ENCODE measurements at places on chromosomes 12 and 14.

DNA sequence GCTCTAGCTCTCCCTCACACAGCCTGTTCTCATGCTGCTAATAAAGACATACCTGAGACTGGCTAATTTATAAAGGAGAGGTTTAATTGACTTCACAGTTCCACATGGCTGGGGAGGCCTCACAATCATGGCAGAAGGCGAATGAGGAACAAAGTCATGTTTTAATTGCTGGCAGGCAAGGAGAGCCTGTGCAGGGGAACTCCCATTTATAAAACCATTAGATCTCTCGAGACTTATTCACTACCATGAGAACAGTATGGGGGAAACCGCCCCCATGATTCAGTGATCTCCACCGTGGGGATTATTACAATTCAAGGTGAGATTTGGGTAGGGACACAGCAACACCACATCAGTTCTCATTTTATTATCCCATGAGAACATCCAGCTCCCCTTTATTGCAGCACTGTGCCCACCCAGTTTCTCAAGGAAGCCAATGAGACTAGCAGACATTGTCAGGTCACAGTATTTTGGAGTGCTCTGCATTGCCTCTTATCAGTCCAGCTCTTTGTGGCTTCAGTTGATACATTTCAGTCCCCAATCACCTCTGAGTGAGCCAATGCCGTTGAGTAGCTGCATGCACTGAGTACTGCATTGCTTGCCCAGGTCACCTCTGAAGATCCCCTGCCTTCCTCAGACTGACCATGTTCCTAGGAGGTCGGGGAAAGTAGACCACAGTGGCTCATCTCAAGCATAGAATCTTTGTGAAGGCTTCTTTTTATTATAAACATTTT is 131.2 kb downstream of the CRADD start:
- no peak for DNase-seq

DNA sequence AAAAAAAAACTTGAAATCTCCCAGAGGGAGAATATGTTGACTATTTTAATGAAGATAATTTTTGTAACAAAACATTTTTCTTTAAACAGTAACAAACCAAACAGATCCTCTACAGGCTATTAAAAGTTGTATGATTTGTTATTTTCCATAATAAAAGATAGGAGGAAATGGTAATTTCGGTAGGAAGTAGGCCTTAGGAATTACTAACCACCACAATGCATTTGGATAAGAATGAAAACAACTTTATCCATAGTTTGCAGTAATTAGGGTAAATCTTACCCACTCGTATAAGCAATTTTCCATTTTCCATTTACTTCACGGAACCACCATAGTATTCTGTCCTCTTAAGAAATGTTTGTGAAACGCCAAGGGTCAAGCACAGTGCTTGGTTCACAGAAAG is 6.0 kb downstream of the USP44 start:
- no peak for DNase-seq

- no peak for DNase-seq
Observed at GRCh38 chr14:95830386-95830785, 46.2 kb upstream of the TUNAR start.

GRCh38 chr14:105864651-105865265 is 338.4 kb downstream of the TMEM121 start:
- no peak for DNase-seq

GRCh38 chr12:95851606-95852005 is 7.1 kb upstream of the SNRPF start:
- DNase-seq: no peak

GRCh38 chr14:92568621-92569479 is 55.3 kb downstream of the RIN3 start:
- no peak for DNase-seq

- DNase-seq: no peak
Observed at GRCh38 chr12:120670667-120671066, 16.3 kb upstream of the MLEC start.

DNA sequence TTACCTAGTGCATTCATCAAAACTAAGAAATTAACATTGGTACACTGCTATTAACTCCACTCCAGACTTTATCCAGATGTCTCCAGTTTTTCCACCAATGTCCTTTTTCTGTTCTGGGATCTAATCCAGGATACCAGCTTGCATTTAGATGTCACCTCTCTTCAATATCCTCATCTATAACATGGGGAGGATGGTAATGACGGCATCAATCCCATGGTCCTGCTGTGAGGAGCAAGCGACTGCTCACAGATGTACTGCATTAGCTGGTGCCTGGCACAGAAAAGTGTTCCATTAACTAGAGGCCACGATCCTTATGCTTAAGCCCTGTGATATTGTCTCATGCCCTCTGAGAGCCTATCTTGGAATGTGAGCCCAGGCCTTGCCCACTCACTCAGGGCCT is 53.8 kb downstream of the CALM1 start:
- DNase-seq: no peak

DNA sequence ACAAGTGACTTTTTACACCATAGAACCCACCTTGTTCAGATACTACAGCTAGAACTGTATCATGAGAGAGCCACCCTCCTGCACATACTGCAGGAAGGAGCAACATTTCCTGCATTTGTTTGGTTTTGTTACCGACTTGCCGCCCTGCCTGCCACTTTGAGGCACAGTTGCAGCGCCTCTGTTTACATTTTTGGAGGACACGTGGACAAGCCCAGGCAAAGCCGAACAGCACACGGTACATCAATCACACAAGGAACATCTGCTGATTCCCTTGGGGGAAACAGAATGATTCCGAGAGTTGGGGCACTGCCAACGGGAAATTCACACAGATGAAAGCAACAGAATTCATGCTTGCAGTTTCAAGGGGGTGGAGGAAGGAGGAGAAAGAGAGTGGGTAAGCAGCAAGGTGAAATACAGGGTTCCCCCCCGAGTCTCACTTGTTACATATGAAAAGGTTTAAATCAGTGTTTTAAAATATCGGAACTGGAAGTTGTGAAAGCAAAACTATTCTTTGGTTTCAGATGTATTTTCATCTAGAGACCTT is 110.7 kb downstream of the BTG1 start:
- no peak for DNase-seq

- peak; percentile 27 for DNase-seq
Observed at GRCh38 chr12:71060426-71060825, 97.4 kb downstream of the TSPAN8 start.

GRCh38 chr14:66824251-66824650 is 316.3 kb downstream of the GPHN start:
- no peak for DNase-seq

DNA sequence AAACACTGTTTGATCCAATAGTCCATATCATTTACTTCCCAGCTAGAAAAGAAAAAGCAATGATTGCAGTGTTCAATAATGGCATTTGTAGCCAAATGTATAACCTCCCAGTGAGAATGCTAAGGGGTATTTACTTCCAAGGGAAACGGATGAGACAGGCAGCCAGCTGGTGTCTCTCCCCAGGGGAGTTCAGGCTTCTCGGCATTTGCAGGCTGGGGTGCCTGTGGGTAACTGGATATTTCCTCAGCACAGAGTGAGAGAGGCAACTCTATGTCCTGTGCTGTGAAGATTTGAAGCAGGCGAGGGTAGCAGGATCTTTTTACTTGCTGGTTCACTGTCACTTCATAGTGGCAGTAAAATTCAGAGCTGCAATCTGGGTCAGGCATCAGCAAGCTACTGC is 1455.6 kb upstream of the TMEM132C start:
- DNase-seq: peak; percentile 6

GRCh38 chr12:19572920-19573558 is 133.7 kb downstream of the AEBP2 start:
- peak; percentile 62 for DNase-seq

DNA sequence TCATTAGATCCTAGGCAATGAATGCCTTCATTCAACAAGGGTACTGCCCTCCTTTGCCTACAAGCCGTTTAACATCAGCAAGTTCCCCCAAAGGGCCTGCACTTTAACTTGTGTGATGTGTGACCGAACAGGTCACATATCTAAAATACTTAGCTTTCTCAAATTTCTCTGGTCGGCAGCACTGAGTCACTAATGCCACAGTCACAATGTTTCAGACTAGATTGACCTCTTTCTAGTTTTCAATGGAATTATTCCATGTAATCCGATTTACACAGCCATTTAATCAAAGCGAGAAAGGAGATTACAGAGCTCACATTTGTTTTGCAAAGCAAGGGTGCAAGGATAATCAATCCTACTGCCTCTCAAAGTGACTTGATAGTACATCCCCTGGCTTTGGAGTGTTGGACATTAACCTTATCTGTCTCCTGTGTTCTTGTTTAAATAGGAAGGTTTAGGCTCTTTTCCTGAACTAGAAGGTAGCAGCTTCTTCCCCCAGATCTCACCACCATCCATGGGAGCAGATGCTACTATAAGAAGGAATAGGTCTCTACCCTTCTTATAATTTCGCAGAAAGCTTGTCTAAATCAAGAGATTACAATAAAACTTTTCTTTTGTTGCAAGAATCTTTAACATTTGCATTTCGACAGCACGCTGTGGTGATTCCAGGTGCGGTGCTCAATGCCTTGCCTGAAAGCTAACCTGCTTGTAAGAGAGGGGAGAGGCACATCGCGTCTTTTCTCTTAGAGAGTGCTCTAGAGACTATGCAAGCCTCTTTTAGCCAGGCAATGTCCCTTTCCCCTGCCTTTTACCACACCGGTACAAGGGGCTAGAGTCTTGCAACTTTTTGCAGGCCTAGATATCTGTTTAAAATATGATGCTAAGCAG is 1.8 kb downstream of the KITLG start:
- DNase-seq: peak; percentile 63

DNA sequence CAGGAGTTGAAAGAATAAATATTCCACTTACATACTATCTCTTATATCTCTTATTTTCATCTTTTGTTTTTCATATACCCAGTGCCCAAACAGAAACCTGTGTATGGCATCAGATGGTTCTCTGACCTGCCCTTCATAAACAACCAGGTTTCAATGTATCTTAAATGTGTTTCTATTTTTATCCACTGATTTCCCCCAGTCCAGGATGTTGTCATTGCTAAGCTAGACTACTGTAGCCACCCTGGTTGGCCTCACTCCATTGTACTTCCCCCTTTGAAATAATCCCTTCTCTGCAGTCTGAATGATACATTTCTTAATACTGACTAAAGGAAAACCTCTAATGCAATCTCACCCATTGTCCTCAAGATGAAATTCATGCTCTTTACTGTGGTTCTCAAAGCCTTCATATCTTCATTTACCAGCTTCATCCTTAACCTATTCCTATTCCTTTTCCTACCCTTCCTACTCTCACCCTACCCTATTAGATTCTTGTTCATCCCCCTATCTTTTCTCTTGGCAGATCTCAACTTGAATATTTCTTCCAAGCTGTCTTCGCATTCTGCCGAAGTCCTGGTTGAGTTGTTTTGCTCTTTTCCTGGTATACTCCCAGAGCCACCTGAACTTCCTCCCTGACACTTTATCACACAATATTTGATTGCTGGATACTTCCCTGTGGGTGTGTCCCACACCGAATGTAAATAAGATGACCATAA is 312.4 kb downstream of the FOXG1 start:
- DNase-seq: no peak

GRCh38 chr12:122860040-122860853 is 25.0 kb downstream of the HIP1R start:
- DNase-seq: peak; percentile 84

GRCh38 chr12:52473768-52474167 is at the start of gene KRT6C:
Gene KRT6C (minus strand): TSS chr12:52473805. CDS start chr12:52473737, 68 bp downstream.
- no peak for DNase-seq

GRCh38 chr14:93464271-93464670 is 33.5 kb downstream of the UNC79 start:
- DNase-seq: no peak

DNA sequence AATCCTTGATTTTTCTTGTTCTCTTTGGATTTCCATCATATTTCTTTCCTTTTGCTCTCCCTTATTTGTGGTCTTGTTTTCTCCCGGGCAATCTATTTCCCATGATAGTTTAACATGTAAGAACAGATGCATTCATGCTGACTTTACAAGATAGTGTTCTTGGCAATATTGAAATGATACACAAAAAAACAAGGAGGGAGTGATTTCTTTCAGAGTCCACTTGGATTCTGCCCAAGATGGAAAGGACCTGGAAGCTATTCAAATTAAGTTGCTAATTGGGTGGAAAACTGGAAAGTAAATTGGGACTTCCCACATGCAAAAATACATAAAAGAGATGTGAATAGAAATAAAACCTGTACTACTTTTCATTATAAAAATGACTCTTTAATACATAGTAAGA is 14.4 kb upstream of the YARS2 start:
- DNase-seq: no peak

DNA sequence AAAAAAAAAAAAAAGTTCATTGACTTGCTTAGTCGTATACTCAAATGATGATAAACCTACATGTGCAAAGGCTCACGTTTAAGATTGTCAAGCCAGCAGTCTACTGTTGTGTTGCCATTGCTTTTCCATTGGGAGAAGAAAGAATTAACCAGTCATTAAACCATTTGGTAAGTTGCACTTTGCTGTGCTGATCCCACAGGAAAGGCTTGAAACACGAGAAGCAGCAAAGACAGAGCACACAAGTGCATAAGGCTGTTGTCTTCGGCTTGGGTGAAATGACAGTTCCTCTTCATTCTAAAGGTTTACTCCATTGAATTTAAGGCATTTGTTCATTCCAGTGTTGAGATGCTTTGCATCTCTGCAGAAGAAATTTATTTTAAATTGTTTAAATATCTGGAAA is 50.1 kb downstream of the ZC3H14 start:
- DNase-seq: no peak

GRCh38 chr12:98656289-98657101 is 11.4 kb downstream of the APAF1 start:
- DNase-seq: no peak

GRCh38 chr14:104898870-104899510 is 25.7 kb upstream of the PLD4 start:
- DNase-seq: no peak

DNA sequence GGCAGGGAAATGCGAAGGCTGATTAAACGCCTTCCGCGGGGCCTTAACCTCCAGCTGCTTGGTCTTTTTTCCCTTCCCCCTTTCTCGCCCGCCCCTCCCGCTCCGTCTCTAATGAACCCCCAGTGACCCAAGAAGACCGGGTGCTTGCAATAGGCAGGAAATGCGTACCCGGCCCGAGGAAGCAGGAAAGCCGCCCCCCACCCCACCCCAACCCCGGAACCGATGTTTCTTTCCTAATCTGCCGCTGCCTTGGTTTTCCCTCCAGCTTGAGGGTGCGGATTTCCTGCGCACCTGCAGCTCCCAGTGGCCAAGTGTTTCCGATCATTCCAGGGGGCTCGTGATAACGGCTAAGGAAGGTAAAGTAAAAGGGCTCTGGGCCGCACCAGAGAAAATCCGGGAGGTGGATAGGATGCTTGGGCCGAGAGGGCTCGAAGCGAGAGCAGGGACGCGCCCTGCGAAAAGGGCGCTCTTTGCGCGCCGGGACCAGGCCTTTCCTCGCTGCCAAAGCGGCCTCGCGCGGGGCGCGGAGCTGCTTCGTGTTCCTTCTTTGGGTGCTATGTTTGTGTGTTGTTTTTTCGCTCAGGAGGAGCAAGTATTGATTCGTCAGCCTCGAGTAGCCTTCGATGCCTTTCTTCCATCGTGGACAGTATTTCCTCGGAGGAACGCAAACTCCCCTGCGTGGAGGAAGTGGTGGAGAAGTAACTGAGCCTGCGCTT is 983 bp downstream of the MYF6 start:
- DNase-seq: peak; percentile 61

DNA sequence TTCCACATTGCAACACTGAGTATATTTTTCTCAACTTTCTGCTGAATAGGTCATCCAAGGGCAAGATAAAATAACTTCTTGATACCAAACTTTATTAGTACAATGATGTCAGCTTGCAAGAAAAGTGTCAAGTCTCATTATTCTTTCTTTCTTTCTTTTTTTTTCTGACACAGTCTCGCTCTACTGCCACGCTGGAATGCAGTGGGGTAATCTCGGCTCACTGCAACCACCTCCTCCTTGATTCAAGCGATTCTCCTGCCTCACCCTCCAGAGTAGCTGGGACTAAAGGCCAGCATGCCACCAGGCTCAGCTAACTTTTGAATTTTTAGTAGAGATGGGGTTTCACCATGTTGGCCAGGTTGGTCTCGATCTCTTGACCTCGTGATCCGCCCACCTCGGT is 523.4 kb downstream of the FSCB start:
- DNase-seq: no peak
